ENCODE measurements at places on chromosomes 5 and 9. TPM values are rescaled to one million over a fixed set of nuclear protein-coding genes. Genes with fewer than 3 reads are reported as not detected.

GRCh38 chr9:74255489-74255984, 241.6 kb upstream of the RORB start:
- no peak for ATAC-seq

Gene MRPL22
- total RNA-seq, result 14.8 TPM

Gene ADCY2
- total RNA-seq, result 15.9 TPM

Gene SLC36A2
- total RNA-seq, result not detected

Gene PCDHB5
- total RNA-seq, result 3.2 TPM

- ATAC-seq, result no peak
Measured at GRCh38 chr5:169121630-169122420, 179.1 kb downstream of the SLIT3 start.
